ENCODE measurements at places on chromosomes 6 and 20.

DNA sequence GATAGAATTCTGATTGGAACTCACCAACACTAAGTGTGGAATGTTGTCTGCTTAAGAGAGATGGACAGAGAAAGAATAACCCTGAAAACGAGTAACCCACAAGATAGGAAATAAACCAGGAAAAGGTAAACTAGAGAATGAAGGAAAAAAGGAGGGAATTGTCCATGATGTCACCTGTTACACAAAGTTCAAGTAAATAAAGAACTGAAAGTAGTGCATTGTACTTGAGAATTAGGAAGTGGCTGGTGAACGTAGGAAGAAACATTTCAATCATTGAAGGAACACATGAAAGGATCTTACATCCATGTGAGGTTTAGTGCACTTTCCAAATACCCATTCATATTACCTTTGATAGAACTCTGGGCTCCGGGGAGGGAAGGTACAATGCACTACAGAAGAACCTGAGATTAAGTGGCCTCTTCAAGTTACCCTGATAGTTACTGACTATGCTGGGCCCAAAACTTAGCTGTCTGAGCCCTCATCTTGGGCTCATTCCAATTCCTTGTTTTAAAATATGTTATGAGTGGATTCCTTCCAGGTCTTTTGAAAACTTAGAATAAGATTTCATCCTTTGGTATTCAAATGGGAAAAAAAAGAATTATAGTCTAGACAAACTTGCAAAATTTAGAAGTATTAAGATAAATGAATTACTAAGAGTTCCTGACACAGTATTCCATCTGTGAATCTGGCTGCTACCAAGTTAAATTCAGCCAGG lies 1.1 kb upstream of the STX7 start:
- no peak for DNase-seq

- no peak for DNase-seq
Measured at GRCh38 chr6:43865932-43866645, 96.1 kb downstream of the VEGFA start.

GRCh38 chr6:147149092-147149491 lies 55.1 kb upstream of the STXBP5 start:
- no peak for DNase-seq

- no peak for DNase-seq
Measured at GRCh38 chr6:168709390-168709789, 268.4 kb downstream of the SMOC2 start.

- DNase-seq, result no peak
Measured at GRCh38 chr6:39416026-39416425, 93.5 kb upstream of the KCNK16 start.

GRCh38 chr6:2632976-2633584 lies 117.6 kb downstream of the MYLK4 start:
- no peak for DNase-seq

DNA sequence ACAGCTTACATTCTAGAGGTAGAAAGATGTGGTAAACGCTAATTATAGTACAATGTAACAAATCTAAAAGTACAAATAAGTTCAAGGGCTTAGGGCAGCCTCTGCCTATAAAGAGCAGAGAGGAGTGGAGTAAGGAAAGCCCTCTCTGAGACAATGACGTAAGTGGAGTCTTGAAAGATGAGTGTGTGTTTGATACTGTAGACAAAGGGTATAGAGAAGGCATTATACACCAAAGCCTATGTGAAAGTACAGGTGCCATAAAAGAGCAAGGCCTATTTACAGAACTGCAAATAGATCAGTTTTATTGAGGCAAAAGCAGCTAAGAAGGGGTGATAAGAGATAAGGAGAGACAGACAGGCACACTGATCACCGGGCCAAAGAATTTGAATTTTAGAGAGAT lies 10.9 kb downstream of the GOPC start:
- DNase-seq, result no peak

- no peak for DNase-seq
Measured at GRCh38 chr20:40205971-40206370, 483.1 kb downstream of the MAFB start.

DNA sequence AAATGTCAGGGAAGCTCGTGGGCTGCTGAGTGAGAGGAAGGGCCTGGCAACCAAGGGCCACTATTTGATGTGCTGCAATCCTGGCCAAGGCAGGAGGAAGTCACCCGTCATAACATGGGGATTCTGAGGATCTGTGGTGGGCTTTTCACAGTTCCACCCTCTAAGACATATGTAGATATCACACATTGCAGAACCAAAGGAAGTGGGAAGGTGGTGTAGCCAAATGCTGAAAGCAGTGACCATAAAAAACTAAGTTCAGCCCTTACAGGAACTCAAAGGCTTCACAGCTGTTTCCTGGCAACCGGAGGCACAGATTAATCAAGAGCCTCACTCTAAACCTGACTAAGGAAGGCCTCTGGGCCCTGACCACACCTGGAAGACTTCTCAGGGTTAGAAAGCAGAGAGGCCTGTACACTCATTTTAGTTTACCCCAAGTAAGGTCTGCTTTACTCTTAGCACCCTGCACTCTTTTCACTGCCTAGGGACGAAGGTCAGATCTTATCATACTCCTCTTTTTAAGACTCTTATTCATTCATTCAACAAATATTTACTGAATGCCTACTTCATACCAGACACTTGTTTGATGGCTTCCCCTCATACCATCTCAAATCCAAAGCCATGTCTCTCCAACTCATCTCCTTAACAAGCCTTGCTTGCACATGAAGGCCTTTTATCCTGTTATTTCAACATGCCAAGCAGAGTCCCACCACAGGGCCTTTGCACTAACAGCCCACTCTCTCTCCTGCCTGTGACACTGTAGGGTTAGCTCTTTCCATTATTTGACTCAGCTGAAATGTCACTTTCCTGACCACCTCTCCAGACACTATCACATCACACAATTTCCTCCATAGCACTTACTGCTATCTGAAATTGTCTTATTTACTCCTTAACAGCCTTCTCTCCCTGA lies 2.6 kb downstream of the UBE2V1 start:
- no peak for DNase-seq

DNA sequence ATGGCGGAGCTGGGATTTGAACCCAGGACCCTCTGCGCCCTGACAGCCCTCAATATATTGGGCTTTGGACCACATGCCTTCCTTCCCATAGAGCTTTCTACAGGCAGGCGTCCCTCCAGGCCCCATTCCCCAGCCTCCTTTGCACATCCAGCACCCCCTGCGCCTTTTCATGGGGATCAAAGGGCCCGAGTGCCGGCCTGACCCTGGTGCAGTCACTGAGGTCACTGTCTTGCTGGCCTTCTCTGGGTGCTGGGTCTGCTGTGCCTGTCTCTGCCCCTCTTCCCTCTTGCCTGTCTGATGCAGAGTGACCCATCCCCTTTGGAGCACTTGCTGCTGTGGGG lies 1.7 kb downstream of the OPRL1 start:
- no peak for DNase-seq

GRCh38 chr6:164148788-164149187 lies 734.3 kb downstream of the QKI start:
- DNase-seq, result no peak

GRCh38 chr6:37324131-37325033 lies 29.4 kb upstream of the RNF8 start:
- no peak for DNase-seq

DNA sequence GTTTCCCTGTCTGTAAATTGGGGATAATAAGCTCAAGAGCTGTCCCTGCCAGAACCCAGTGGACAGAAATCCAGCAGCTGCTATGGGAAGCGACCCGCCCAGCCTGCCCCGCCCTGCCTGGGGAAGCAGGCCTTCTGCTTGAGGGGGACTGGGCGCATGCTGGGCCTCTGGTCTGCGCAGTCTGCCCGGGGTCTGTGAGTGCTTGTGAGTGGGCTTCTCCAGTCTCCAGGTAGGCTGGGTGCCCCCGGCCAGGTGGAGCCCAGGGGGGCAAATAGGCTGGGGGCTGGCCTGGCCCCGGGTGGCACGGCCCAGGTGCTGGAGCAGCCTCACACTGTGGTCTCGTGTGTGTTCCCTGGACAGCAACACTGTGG lies 648 bp upstream of the RBBP8NL start:
- no peak for DNase-seq

DNA sequence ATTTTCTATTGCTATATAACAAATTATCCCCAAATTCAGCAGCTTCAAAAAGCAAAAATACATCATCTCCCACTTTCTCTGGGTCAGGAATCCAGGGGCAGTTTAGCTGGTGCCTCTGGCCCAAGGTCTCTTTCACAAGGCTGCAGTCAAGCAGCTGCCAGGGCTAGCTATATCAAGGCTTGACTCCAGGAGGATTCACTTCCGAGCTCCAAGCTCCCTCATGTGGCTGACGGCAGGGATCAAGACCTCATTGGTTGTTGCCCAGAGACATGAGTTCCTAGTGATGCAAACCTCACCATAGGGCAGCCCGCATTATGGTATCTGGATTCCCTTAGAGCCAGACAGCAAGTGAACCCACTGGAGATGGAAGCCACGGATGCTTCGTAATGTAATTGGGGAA lies 1.3 kb upstream of the VNN1 start:
- DNase-seq, result no peak

- no peak for DNase-seq
Measured at GRCh38 chr6:117167520-117168271, 97.7 kb upstream of the VGLL2 start.

DNA sequence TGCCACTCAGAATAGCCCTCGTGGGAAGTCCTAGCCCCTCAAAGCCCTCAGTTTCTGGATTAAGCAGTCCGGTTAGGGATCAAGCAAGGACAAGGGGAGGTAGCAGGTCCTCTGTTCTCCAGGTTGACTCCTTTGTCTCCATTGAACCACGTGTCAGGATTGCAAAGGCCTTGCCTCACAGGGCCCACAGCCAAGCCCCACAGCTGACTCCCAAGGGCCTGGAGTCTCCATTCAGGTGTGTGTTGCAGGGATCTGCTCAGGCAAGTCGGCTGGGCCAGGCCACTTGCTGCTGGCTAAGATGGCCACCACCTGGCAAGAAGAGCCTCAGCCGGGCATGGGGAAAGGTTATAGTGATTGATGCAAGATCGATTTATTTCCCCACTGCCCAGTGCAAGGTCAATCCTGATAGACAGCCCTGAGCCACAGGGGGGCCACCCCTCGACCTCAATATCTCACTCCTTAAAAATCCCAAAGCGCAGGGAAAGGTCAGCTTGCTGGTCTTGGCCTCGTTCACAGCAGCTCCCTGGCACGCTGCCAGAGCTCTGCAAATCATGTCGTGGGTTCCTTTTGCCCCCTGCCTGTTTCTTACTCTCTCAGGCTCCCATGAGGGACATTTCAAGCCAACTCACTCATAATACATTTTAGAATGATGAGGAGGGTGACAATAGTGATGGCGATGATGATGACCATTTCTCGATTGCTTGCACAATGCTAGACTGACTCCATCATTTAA lies 75.9 kb downstream of the EDN3 start:
- no peak for DNase-seq

GRCh38 chr20:1997483-1998192 lies 3.8 kb upstream of the PDYN start:
- no peak for DNase-seq

DNA sequence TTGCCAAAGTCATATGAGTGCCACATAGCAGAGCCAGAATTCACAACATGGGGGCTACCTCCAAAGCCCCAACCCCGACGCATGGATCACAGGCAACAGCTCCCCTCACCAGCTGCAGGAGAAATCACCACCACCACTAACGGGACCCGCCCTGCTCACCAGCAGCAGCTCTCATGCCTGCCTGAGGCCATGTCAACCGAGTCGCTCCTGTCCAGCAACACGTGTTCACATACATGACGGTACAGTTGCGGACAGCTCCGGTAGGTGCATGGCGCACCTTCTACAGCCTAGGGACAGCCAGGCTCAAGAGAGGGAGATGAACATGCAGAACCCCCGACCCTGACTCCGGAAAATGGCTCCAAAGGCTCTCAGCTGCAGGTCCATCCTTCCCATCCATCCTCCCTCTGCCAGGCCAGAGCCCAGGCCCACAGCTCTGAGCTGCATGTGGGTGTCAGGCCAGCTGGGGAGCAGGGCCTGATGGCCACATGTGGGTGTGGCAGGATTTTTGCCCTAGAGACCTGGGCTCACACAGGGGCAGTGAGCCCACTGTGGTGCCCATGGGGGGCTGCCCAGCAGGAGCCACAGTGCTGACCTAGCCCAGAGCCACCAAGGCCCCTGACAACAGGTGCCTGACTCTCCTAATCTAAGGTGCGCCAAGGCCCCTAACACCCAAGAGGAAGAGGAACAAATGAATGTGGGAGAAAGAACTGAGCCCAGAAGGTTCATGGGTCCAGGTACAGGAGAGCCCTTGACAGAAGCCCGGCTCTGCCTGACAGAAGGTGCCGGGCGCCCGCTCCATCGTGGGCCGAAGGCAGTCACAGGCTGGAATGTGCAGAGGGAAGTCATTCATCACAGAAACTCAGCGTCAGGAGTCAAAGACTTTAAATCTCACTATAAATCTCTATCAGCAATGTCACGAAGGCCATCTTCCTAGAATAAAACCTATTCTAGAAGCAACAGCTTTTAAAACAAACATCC lies 10.5 kb downstream of the RPS6KA2 start:
- DNase-seq, result no peak

DNA sequence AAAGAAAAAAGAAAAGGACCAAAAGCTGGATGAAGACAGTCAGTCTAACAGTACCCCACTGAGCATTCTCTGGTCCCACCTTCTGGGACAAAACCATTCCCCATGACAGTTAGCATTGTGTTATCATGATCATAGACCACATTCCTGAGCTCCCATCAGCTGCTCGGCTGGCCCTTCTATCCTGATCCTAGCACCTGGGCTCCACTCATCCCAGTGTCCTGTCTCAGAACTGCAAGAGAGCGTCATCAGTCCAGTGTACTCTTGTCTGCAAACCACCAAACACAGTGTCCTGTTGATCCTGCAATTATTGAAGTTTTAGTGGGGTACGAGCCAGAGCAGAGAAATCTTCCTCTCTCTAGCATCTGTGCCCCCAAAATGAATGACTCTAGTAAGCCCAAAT lies 16.0 kb upstream of the TAAR1 start:
- DNase-seq, result no peak

DNA sequence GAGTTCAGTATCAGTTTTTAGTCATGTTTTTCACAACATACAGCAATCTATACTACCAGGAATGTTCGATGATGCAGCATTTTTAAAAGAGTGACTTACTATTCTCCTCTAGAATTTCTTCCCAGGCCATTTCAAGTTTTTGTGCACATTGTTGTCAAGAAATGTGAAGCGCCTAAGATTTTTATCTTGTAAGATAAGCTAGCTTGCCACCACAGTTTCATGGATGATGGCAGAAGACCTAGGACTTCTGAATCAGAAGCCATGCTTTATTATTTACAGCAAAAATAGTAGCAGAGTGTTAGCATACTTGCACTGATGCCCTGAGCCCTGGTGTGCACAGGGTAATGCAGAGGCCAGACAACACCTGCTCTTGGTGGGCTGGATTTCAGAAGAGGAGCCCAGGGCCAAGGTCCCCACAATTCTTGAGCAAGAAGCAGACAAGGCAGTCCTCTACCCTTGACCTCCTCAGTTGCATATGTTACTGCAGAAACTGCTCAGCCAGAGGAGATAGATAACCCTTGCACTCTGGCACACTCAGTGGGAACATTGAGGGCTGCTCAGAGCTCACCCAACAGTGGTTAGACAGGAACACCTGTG lies 99.2 kb downstream of the QKI start:
- no peak for DNase-seq

Data from stimulated activated CD4-positive, alpha-beta T cell treated with anti-CD3 and anti-CD28 coated beads, Interleukin-15, amount 100 ng/mL, for 1 hour (primary cell).